ENCODE measurements at places on chromosomes 16 and 17. TPM values are rescaled to one million over a fixed set of nuclear protein-coding genes. Genes with fewer than 3 reads are reported as not detected.

PRAC1 gene
- not detected for total RNA-seq

CES4A gene
- total RNA-seq = 1.8 TPM

- peak; percentile 36 for DNase-seq
Measured at GRCh38 chr17:72515291-72516065, 394.7 kb downstream of the SOX9 start.

DNA sequence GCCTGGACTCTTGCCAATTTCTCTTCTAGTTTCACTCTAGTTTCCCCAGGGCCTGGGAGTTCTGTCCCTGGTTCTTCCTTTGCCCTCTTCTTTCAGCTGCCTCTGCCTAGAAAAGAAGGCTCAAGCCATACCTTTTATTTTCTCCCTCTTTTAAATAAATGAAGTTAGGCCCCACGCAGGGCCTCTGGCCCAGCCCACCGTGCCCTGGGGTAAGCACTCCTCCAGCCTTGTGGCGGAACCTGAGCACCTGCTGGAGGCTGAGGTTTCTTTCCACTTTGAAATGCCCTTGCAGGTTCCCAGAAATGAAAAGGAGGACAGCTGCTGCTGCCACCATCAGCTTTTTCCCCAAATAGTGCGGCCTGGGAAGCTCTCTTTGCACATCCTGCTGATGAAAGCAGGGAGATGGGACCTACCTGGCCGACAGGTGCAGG lies 139.4 kb downstream of the CCDC182 start:
- no peak for DNase-seq

GRCh38 chr17:77132411-77133086 lies 8.2 kb upstream of the SEC14L1 start:
- DNase-seq = no peak

DNA sequence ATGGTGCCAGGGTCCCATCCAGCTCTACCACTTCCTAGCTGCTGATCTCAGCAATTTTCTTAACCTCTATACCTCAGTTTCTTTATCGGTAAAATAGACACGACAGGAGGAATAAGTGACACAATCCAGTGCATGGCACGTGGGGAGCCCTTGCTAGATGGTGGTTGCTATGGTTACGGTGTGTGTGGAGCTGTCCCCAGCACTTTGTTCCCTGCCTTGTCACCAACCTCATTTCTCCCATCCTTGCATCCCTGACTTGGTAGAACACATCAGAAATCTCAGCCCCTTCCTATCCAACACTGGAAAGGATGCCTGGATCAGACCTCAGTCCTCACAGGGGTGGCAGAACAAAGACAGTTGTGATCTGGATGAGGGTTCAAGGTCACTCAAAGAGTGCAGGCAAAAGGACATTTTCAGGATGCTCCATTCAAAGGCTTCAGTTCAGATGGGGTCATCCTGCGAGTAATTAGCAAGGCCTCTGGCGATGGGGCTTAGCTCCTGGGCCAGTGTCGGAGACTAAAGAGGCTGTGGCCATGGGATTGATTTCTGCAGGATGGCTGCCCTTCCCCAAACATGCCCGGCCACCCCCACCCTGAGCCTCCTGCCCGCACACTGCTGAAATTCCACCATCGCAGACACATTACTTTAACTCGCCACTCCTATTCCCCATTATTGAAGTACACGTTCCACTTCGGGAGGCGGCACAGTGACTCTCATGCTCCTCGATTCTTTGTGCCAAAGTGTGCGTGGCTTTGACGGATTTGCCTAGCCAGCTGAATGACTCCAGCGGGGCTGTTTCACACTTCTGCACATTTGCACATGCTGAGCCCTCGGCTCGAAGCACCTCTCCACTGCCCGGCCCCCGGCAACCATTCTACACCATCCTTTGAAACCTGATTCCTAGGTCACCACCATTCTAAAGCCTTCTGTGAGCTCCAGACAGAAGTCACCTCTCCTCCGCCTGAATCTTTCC lies 40.3 kb downstream of the WNT3 start:
- peak; percentile 83 for DNase-seq

GRCh38 chr16:53207810-53208752 lies 153.3 kb downstream of the CHD9 start:
- DNase-seq = peak; percentile 86

- DNase-seq = no peak
Measured at GRCh38 chr17:20988896-20989295, 53.9 kb downstream of the USP22 start.
